ENCODE measurements at places on chromosomes 5 and 9. TPM values are rescaled to one million over a fixed set of nuclear protein-coding genes. Genes with fewer than 3 reads are reported as not detected.

Gene PCDHGB7
- total RNA-seq = 2.2 TPM

Gene IL13
- total RNA-seq = under 0.01 TPM

Gene MCIDAS
- total RNA-seq = not detected

Gene STK32A
- total RNA-seq = not detected

Gene TMED9
- 67.9 TPM for total RNA-seq

Gene COL15A1
- total RNA-seq = under 0.01 TPM

Gene SLC34A1
- under 0.01 TPM for total RNA-seq

Gene IL9
- not detected for total RNA-seq

Gene LMNB1
- total RNA-seq = 97.5 TPM

Gene HK3
- 3.5 TPM for total RNA-seq

Gene BHMT2
- total RNA-seq = 0.27 TPM

Gene TGFBI
- total RNA-seq = 2.2 TPM

Gene PCDHGA9
- total RNA-seq = 1.1 TPM

Gene C5orf52
- total RNA-seq = not detected

Gene ASPN
- not detected for total RNA-seq

Gene MCC
- total RNA-seq = under 0.01 TPM

Gene OLFML2A
- 1.9 TPM for total RNA-seq

Gene TMC1
- not detected for total RNA-seq

Gene PCDHA1
- total RNA-seq = not detected

Gene CCL19
- not detected for total RNA-seq
